Osteocyte (in vitro differentiated cells): ENCODE measurements at places on chromosomes 5 and 9. TPM values are rescaled to one million over a fixed set of nuclear protein-coding genes. Genes with fewer than 3 reads are reported as not detected.

The CATSPER3 gene
- not detected in 2 replicates for total RNA-seq

DNA sequence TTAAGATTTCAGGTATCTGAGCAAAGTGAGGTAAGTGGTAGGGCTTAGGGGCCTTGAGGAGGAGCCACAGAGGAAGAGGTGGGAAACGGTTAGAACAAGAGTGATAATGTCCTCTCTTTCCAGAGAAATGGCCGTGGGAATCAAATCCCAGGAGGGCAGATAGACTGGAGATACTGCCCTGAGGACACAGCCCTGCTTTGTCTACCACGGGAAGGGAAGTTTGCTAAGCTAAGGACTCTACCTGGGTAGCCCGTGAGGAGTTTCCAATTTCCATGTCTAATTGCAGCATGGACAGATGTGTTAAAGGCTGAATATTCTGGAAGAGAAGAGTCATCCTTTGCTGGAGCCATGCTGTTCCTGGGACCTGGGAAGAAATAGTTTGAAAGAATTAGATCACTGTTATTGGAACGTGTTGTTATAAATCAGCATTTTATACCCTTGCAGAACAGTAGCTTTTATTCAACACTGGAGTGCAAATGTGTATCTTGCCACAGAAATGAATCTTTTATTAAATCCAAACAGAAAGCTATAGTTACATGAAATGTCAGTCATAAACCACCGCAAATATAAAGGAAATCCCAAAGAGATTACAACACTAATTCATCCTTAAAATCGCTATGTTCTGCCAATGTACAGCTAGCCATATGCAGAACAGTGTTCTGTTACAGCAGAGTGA is 133.2 kb upstream of the LHFPL2 start:
- DNase-seq: no peak

The RNF183 gene
- total RNA-seq: not detected in 2 replicates

- no peak for DNase-seq
These were observed 273.1 kb downstream of the ACTL7B start for GRCh38 chr9:108582726-108583125.

The ENTPD2 gene
- 0.46 TPM in 1 of 2 replicates, not detected in the other for total RNA-seq

The CAMK2A gene
- total RNA-seq: not detected in 2 replicates

DNA sequence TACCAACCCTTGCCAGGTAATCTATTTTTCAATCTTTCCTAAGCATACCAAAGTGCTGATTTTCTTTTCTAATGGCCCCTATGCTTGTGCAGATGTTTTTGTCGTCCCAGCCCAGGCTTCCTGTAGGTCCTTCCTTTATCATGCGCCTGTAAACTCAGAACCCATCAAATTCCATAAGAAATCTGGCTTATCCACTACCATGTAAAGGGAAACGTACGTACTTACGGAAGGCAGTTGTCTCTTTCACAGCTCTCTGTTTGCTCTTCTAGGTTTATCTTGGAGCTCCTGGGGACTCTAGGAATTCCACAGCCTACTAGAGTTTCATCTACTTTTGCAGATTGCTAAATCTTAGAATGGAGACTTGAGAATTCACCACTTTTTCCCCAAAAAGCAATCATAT is 9.0 kb downstream of the BRINP1 start:
- no peak for DNase-seq

The CA9 gene
- not detected in 2 replicates for total RNA-seq
